ENCODE measurements at places on chromosomes 1 and 21.

DNA sequence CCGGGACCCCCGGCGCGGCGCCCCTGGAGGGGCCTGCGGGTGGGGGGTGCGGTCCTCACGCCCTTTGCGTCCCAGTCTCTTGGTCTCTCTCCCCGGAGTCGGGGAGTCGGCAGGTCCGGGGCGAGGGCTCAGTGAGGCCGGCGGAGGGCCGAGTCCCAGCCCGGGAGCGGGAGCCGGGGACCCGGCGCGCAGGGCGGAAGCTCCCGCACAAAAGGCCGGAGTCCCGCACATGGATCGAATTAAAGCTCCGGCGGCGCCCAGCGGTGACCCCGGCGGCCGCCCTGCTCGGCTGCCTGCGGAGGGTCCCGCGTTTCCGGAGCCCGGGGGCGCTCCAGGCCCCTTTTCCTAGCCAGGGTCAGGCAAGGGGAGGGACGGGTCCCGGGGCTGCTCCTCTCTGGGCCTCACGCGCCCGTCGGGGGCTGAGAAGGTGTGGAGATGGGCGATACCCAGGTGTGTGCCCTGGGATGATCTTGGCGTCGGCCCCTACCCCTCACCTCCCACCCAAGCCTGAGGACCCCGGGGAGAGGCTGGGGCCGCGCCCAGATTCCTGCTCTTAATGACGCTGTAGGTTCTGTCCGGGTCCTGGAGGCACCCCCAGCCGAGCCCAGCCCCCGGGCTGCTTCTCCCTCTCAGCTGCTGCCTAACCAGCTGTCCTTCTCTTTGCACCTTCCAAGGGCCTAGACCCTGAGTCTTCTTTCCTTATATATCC, 512 bp downstream of the FBLIM1 start:
- no peak for DNase-seq

DNA sequence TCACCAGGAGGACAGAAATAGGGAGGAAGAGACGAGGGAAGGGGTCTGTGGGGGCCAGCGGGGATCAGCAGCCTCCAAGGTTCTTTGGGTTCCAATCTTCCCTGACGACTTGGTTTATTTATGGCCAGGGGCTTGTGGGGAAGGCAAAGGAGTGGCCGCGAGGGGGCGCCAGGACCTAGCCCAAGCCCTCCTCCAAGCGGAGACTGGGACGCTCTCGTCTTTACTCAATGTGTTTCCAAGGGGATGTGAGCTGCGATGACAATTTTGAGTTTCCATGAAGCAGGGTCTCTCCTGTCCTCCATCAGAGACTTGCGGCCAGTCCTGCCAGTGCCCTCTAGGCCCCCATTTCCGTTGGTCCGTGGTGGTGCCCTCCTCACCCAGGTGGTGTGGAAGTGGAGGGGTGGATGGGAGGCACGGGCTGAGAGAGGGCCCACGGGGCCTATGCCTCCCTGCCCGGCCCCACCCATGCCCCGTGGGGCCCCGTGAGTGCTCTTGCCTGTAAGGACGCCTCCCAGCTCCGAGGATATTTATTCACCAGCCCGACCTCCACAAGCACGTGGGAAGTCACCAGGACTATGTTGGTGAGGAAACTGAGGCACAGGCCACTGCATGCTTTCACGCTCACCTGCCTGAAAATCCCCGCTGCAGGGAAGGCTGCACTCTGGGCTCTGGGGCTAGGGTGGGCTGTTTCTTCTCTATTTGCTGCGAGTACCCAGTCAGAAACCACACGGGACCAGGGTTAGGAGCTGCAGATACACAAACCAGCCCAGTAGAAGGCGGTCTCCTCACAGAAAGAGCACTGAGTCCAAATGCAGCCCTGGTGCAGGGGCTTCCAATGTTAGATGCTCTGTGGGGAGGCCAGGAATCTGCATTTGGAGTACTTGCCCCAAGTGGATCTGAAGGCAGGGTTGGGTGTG, 26.5 kb downstream of the DMRTB1 start:
- DNase-seq, result peak; percentile 80

GRCh38 chr1:58255192-58255591, 291.3 kb downstream of the OMA1 start:
- DNase-seq, result no peak

DNA sequence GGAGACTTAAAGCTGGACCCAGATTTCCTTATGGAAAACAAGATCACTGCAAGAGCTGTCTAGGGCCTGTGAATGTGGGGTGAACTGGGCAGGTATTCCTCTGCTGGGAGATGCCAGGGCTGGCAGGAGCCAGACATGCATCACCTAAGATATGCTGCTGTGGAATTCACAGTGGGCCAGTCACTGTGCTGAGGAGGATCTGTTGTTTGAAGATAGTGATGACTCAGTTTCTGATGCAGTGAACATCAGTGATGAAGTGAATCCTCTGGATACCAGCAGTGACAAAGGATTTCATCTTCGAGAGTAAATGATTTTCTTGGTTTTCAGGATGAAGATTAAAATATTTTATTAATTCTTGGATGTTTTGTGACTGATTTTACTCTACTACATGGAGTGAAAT, 29.9 kb upstream of the CAMSAP2 start:
- DNase-seq, result no peak

- DNase-seq, result no peak
Observed at GRCh38 chr1:17911791-17912190, 156.7 kb downstream of the ACTL8 start.

DNA sequence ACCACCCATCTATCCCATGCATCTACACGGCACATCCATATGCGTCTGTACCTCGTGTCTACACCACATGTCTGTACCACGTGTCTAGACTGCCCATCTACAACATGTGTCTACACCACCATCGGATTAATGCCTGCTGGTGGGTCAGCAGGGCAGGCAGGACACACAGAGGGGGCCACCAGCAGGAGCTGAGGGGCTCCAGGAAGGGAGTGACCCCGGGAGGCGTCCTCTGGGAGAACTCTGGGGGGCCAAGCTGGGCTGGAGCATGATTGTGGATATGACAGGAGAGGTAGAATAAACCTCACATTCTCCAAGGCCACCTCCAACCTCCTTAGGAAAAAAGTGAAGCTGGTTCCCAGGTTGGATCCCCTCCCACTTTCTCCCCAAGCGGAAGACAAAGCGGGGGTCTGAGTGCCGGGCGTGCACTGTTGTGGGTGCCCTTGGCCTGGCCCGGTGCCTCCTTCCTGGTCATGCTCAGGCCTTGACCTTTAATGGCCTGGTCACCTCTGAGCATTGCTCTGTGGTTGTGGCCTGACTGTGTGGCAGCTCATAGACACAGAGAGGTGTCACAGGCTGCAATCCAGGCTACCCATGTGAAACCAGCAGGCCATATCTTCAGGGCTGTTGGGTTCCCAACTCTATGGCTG, 881 bp upstream of the ACTRT2 start:
- no peak for DNase-seq

GRCh38 chr1:225644666-225645065, 8.3 kb downstream of the ENAH start:
- no peak for DNase-seq

GRCh38 chr21:45012662-45013259, 61.6 kb upstream of the ADARB1 start:
- no peak for DNase-seq

Data from NB4 (cell line).